LoVo (cell line): ENCODE measurements at places on chromosomes 12 and 14.

GRCh38 chr14:75249251-75249957 is 29.2 kb upstream of the FOS start:
- no peak for DNase-seq

GRCh38 chr14:101557811-101558738 is 3.2 kb upstream of the DIO3 start:
- DNase-seq: no peak

GRCh38 chr12:41514021-41514777 is 326.1 kb downstream of the PDZRN4 start:
- DNase-seq: no peak

DNA sequence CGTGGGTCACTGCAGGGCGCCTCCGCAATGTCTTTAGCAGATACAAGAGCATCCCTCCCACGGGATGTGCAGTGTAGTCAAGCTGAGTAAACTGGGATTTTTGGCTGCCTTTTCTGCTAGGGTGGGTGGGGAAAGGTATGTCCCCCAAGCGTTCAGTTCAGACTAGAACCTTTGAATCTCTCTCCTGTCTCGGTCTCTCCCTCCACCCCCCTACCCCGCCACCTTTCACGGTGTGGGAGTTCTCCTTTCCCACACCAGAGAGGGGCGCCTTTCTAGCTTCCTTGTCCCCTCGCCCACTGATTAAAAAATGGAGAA is 525 bp upstream of the FAR2 start:
- DNase-seq: no peak

GRCh38 chr12:65182012-65182739 is 12.8 kb downstream of the LEMD3 start:
- DNase-seq: peak; percentile 46

- DNase-seq: no peak
These were observed 102.2 kb downstream of the RASSF9 start for GRCh38 chr12:85733984-85734383.

- no peak for DNase-seq
These were observed 119.2 kb downstream of the GALC start for GRCh38 chr14:87873741-87874140.
